MM.1S (cell line): ENCODE measurements at places on chromosomes 3 and 15.

DNA sequence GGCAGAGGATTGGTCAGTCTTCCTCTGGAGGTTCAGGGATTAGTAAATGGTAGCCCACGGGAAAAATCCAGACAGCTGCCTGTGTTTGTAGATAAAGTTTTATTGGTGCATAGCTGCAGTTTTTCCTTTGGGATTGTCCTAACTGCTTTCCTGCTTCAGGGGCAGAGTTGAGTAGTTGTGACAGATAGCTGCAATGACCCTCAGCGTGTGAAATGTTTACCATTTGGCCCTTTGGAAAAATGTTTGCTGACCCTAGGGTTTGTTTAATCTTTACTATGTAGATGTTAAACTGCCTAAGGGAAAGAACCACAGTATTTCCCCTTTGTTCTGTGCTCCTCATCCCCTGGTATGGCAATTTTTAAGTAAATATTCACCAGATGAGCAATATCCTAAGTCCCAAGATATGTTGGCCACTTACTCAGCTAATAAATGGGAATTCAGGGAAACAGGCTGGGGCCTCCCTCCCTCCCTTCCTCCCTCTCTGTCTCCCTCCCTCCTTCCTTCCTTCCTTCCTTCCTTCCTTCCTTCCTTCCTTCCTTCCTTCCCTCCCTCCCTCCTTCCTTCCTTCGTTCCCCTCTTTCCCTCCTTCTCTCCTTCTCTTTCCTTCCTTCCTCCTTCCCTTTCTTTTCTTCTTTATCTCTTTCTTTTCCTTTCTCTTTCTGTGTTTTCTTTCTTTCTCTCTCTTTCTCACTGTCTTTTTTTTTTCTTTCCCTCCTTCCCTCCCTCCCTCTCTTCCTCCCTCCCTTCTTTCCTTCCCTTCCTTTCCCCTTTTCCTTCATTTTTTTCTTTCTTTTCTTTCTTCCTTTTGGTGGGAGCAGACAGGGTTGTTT is 234.6 kb upstream of the BHLHE40 start:
- H3K27me3 ChIP-seq, result no peaks in the 10 kb centered on the region
- H3K4me1 ChIP-seq, result no peaks in the 10 kb centered on the region
- DNase-seq, result no peak
- no peaks in the 10 kb centered on the region for H3K36me3 ChIP-seq
- no peak overlapping the region for H3K27ac ChIP-seq

- no peaks in the 10 kb centered on the region for H3K27me3 ChIP-seq
- no peak overlapping the region for H3K27ac ChIP-seq
- no peaks in the 10 kb centered on the region for H3K36me3 ChIP-seq
- H3K4me3 ChIP-seq, result no peak overlapping the region
- no peak for DNase-seq
These were observed 329.7 kb upstream of the KCNMB2 start for GRCh38 chr3:178206521-178206920.

- no peaks in the 10 kb centered on the region for H3K27me3 ChIP-seq
- H3K4me1 ChIP-seq, result 0 out of 2 replicates have a peak, but pooled peaks cover 6% of the 10 kb centered on the region
- no peak overlapping the region for H3K27ac ChIP-seq
These were observed 113.8 kb downstream of the FRMD5 start for GRCh38 chr15:44081026-44082013.

- no peak overlapping the region for H3K27ac ChIP-seq
- H3K4me1 ChIP-seq, result no peaks in the 10 kb centered on the region
- no peaks in the 10 kb centered on the region for H3K27me3 ChIP-seq
- no peak for DNase-seq
- H3K36me3 ChIP-seq, result no peaks in the 10 kb centered on the region
These were observed 113.3 kb downstream of the PDCD6IP start for GRCh38 chr3:33911525-33912322.

- no peak overlapping the region for H3K27ac ChIP-seq
- H3K4me3 ChIP-seq, result no peak overlapping the region
- H3K4me1 ChIP-seq, result no peaks in the 10 kb centered on the region
- H3K36me3 ChIP-seq, result no peaks in the 10 kb centered on the region
- DNase-seq, result no peak
- no peaks in the 10 kb centered on the region for H3K27me3 ChIP-seq
These were observed 659.4 kb upstream of the NAALADL2 start for GRCh38 chr3:174199696-174200095.

DNA sequence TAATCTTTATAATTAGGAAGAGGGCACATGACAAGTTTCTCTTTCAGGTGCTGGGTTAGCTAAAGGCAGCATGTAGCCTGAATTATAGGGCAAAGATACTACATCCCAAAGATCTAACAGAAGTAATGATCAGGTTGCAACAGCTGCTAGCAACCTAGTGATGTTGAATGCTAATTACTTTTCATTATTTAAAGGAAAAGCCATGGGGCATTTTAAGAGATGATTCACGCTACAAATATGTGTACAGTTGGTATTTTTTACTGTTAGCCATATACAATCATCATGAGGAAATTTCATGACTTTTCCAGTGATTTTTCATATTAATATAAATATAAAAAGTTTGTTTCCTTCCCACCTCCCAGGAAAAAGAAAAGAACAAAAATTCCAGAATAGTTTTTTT is 43.0 kb downstream of the NEK10 start:
- H3K4me1 ChIP-seq, result no peaks in the 10 kb centered on the region
- no peak overlapping the region for H3K27ac ChIP-seq
- DNase-seq, result no peak
- H3K36me3 ChIP-seq, result no peaks in the 10 kb centered on the region

DNA sequence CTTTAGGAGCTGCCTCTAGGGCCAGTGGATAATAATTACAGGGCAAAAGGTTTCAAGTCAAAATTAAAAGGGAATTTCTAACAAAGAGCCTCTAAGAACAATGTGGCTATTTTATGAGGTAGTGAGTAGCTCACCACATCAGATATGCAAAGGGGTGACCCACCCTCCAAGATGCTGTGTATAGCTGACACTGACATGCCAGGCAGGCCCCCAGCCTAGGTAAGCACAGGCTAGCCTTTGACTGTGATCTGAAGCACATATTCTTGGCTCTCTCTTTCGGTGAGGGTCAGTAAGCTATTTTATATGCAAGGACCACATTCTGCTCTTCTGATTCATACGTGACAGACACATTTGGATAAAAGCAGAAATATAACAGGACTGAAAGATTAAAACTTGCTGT is 2.8 kb upstream of the THSD4 start:
- no peaks in the 10 kb centered on the region for H3K4me1 ChIP-seq
- no peak for DNase-seq
- no peak overlapping the region for H3K27ac ChIP-seq
- H3K27me3 ChIP-seq, result no peaks in the 10 kb centered on the region

DNA sequence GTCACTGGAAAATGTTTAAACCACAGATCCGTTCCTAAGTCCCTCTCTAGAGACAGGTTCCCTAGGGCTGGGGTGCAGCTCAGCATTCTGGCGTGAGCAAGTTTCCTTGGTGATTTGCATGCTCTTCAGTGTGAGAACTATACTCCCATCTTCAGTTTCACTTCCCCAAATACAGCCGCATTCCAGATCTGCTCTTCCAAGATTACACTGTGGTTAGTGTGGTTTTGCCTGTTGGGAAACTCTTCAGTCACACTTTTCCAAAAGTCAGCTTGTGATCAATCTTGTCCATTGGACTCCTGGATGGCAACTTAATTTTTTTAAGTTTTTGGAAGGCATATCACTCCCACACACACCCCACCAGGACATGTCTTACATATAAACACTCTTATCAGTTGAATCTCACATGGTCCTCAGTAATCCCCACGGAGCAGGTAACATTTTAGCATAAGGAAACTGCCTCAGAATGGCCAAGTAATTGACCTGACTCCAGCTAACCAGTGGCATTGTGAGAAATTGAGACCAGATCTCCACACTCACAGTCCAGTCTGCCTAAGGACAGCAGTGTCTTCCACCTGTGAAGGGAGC is 33.5 kb upstream of the PTPN23 start:
- no peaks in the 10 kb centered on the region for H3K27me3 ChIP-seq
- no peak overlapping the region; the same call in 1 of the 2 replicates for H3K4me3 ChIP-seq
- peak overlapping the region; percentile 13; the same call in 1 of the 2 replicates for H3K27ac ChIP-seq
- no peaks in the 10 kb centered on the region for H3K36me3 ChIP-seq
- peak; percentile 41 for DNase-seq

GRCh38 chr3:162601101-162601670 is 1104.6 kb downstream of the OTOL1 start:
- H3K27ac ChIP-seq, result no peak overlapping the region
- H3K27me3 ChIP-seq, result no peaks in the 10 kb centered on the region
- H3K4me3 ChIP-seq, result no peak overlapping the region
- no peak for DNase-seq
- no peaks in the 10 kb centered on the region for H3K36me3 ChIP-seq
- no peaks in the 10 kb centered on the region for H3K4me1 ChIP-seq

- no peaks in the 10 kb centered on the region for H3K36me3 ChIP-seq
- H3K4me3 ChIP-seq, result no peak overlapping the region
- H3K4me1 ChIP-seq, result peaks cover 11% of the 10 kb centered on the region
These were observed 67.6 kb downstream of the SFMBT1 start for GRCh38 chr3:52978109-52978754.

GRCh38 chr3:32814361-32814760 is 3.4 kb upstream of the TRIM71 start:
- no peaks in the 10 kb centered on the region for H3K4me1 ChIP-seq
- no peak for DNase-seq
- H3K27ac ChIP-seq, result no peak overlapping the region
- no peaks in the 10 kb centered on the region for H3K27me3 ChIP-seq
- no peak overlapping the region for H3K4me3 ChIP-seq

DNA sequence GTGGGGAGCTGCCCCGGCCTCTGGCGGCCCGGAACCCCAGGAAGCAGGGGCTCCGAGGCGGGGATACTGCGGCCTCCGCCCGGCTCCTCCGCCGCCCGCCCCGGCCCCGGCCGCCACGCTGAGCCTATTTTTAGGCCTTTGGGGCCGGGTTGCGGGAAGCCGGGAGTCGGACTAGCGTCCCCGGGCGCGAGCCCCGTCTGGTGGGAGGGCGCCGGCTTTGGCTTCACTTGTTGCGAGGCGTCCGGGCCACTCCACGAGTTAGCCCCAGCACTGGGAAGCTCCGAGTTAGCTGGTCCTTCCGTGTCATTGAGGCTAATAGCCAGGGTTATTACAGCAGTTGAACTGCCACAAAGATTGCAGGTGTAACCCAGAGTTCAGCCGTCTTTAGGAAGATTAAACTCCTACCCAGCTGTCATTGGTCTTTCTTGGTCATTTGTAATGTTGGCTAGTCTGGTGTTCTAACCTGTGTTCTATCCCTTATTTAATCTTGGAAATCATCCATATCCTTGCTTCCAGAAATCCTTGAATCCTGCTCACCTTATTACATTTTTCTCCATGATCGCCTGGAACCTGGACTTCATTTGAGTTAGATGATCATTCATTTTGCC is 791 bp downstream of the GYG1 start:
- H3K4me1 ChIP-seq, result peaks cover 15% of the 10 kb centered on the region
- H3K27ac ChIP-seq, result peak overlapping the region; percentile 80; the same call in 1 of the 2 replicates
- DNase-seq, result peak; percentile 47
- H3K27me3 ChIP-seq, result no peaks in the 10 kb centered on the region
- peaks cover 4% of the 10 kb centered on the region; the same call in 1 of the 2 replicates for H3K36me3 ChIP-seq

DNA sequence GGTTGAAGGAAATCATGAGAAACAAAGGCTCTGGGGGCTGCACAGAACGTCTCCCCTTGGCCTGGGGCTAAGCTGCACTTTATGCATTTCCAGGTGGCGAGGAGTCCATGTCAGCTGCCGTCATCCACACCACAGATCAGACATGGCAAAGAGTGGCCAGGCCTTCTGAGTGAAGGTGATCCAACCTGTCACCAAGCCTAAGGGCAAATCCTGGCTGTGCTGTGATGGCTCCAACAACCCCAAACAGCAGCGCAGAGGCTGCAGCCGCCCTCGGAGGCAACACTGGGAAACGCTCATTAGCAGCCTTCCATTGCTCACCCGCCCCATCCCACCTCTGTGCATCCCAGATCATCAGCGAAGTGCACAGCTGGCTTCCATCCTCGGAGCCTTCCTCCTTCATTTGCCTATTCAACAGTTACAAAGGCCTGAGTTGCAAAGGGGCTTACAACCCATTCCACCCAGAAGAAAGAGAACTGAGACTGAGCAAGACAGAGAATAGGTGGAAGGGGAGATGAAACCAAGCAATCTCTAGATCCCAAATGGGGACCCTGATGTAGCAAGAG is 55.7 kb downstream of the SRGAP3 start:
- no peaks in the 10 kb centered on the region for H3K4me1 ChIP-seq
- no peaks in the 10 kb centered on the region for H3K36me3 ChIP-seq
- H3K4me3 ChIP-seq, result no peak overlapping the region
- H3K27ac ChIP-seq, result no peak overlapping the region
- H3K27me3 ChIP-seq, result no peaks in the 10 kb centered on the region
- no peak for DNase-seq

DNA sequence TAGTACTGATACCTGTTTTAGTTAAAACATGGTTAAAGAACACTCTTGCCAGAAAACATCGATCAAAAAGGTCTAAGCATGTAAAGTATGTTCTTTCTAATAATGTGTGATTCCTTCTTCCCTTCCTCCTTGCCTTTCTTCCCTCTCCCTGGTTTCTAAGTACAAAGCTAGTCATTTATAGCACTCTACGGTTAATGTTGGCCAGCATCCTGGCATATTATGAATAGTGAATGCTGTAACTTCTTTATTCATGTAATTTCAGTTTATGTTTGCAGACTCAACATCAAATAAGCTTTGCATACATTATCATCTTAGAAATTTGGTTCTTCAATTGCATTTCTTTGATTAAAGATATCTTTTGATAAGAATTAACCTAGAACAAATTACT is 27.1 kb downstream of the P2RY12 start:
- no peaks in the 10 kb centered on the region for H3K4me1 ChIP-seq
- H3K27ac ChIP-seq, result no peak overlapping the region

GRCh38 chr15:29942548-29942947 is 120.3 kb upstream of the TJP1 start:
- no peak overlapping the region for H3K4me3 ChIP-seq
- H3K27me3 ChIP-seq, result no peaks in the 10 kb centered on the region
- no peak overlapping the region for H3K27ac ChIP-seq
- no peaks in the 10 kb centered on the region for H3K4me1 ChIP-seq
- no peak for DNase-seq

DNA sequence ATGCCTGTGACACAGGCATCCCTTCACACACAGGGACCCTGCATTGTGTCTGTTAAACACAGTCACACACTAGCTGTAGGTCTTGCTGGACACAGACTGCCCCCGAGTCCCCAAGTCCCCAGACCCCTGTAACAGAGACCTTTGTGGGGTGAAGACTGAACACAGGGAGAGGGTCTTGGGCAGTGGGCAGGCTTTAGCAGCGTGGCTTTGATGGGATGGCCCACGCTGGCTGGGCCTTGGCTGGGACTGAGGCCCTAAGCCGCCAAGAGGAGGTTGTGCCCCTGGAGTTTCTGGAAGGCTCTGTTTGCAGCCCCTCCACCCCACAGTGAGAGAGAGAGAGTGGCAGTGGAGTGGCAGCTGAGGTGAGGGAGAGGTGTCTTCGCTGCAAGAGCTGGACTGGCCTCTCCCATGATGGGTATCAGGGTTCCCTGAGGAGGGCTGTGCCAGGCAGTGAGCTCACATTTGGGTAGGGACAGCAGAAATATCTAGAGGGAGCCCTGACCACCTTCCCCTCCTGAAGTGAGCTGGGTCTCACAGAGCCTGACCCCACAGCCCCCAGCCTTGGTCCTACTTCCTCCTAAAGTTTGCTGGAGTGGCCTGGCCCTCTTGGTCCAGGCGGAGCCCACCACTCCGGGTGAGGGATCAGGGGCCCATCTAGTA is 635 bp upstream of the VILL start:
- DNase-seq, result no peak
- H3K27me3 ChIP-seq, result no peaks in the 10 kb centered on the region; the same call in 1 of the 2 replicates
- peaks cover 9% of the 10 kb centered on the region for H3K4me1 ChIP-seq
- no peak overlapping the region for H3K4me3 ChIP-seq
- no peaks in the 10 kb centered on the region for H3K36me3 ChIP-seq
